ENCODE measurements at places on chromosomes 2 and 18. TPM values are rescaled to one million over a fixed set of nuclear protein-coding genes. Genes with fewer than 3 reads are reported as not detected.

- DNase-seq: no peak
Measured at GRCh38 chr2:115491186-115491793, 1048.8 kb downstream of the DPP10 start.

GRCh38 chr2:144595279-144595678, 75.4 kb upstream of the ZEB2 start:
- no peak for DNase-seq

DNA sequence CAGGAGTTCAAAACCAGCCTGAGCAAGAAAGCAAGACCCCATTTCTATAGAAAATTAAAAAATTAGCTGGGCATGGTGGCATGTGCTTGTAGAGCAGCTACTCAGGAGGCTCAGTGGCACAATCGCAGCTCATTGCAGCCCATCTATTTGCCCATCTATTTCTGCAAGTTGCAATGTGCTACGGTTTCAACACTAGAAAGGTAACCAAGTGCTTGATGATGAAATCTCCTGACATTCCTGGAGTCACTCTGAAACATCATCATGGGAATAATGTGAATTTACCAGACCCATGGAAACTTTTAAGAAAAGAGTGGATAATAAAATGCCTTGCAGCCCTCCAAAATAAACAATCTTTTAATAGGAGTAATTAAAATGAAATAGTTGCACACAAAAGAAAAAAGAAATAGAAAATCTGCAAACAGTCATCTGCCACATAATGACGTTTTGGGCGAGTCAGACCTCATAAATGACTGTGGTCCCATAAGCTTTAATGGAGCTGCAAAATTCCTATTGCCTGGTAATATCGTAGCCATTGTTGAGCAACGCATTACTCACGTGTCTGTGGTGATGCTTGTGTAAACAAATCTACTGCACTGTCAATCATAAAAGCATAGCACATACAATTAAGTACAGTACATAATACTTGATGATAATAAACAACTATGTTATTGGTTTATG, 46.6 kb upstream of the AMMECR1L start:
- DNase-seq: peak; percentile 84

GRCh38 chr2:163528640-163529217, 207.1 kb downstream of the FIGN start:
- no peak for DNase-seq

GALNT5 gene
- not detected for total RNA-seq

DNA sequence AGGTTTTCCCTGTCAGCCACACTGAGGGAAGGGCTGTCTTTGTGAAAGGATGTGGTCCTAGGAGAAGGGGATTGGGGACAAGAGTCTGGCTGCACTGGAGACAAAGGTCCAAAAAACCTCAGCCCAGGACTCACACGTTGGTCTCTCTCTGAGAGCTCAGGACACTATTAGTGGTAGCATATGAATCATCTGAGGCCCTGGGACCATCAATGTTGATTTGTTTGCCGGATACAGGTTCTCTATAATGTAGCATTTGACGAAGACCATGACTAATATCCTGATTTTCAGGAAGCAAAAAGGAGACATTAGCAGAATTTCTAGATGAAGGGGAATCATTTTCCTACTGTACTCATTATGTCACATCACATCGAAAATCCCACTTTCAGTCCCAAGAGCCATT, 22.2 kb upstream of the DNAH6 start:
- DNase-seq: no peak

SPATA3 gene
- total RNA-seq: not detected

DNA sequence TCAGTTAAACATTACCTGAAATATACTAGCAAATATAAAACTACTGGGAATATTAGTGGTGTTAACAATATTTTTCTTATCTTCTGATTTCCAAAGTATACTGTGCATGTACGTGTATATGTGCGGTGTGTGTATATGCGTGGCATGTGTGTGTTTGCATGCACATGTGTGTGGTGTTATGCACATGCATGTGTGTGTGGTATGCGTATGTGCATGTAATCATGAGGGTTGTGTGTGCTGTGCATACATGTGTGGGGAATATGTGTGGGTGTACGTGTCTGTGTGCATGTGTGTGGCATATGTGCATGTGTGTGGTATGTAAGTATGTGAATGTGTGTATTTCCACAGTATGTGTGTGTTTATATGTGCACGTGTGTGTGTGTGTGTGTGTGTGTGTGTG, 640.2 kb downstream of the TSN start:
- no peak for DNase-seq

GRCh38 chr2:161421686-161422085, 5.6 kb downstream of the TBR1 start:
- no peak for DNase-seq
